ENCODE measurements at places on chromosomes 13 and 19.

- H3K4me1 ChIP-seq: no peaks in the 10 kb centered on the region
- no peak overlapping the region for H3K4me3 ChIP-seq
- DNase-seq: no peak
- H3K27ac ChIP-seq: no peak overlapping the region
Measured at GRCh38 chr13:60258349-60258748, 94.6 kb upstream of the DIAPH3 start.

DNA sequence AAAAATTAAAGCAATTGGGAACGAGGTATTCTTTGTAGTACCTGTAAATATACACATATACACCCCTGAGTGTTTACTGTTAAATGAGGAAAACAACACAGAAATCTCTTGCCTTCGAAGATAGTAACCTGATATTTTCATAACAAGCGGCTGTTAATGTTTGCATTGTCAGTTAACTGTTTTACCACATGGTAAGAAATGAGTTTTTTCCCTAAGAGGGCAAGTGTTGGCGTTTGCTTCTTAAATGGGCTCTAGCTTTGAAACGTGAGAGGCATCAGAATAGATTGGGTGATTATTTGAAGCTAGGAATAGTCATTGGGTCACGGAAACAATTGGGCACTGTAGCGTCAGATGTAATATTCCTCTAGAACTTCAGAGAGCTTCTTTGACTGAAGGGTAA lies 22.0 kb upstream of the UPF3A start:
- no peak for DNase-seq
- peaks cover 54% of the 10 kb centered on the region for H3K36me3 ChIP-seq
- H3K4me3 ChIP-seq: no peak overlapping the region

- H3K4me3 ChIP-seq: no peak overlapping the region
- H3K4me1 ChIP-seq: no peaks in the 10 kb centered on the region
- no peaks in the 10 kb centered on the region for H3K36me3 ChIP-seq
- no peak for DNase-seq
Measured at GRCh38 chr13:43354153-43354945, 331.0 kb downstream of the DNAJC15 start.

DNA sequence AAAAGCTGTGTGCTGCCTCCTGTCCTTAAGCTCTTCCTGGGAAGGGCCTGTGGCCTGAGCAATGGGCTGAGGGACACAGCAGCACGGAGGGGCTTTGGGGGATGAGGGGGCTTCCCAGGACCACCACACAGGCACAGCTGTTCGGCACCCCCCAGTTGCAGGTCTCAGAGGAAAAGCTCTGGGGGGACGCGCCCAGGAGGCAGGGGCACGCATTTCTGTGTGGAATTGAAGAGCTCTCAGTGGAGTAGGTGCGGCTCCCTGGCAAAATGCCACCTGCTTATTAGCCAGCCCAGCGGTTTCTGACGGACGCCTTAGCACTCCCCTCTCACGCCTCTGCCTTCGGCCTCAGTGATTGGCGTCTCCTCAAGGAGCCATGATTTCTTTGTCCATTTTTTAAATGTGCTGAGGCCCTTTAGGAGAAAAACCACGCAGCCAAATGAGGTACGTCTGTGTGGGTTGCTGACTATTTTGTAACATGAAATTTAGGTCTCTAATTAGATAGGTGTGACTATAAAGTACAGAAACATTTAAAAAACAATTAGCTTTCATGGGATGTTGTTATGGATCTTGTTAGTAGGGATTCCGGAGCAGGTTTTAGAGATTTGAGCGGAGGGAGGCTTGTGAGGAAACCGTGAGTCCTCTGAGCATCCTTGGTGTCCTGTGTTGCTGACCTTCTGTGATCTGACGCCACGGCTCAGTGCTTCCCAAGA lies 4.0 kb downstream of the MCF2L start:
- peaks cover 18% of the 10 kb centered on the region for H3K4me1 ChIP-seq
- H3K4me3 ChIP-seq: no peak overlapping the region
- DNase-seq: no peak
- no peaks in the 10 kb centered on the region for H3K27me3 ChIP-seq
- H3K36me3 ChIP-seq: peaks cover 1% of the 10 kb centered on the region
- no peak overlapping the region for H3K27ac ChIP-seq

All from activated CD4-positive, alpha-beta memory T cell treated with anti-CD3 and anti-CD28 coated beads for 36 hours (primary cell).